ENCODE measurements at places on chromosomes 1 and 21.

GRCh38 chr1:166597516-166597915 lies 241.8 kb upstream of the POGK start:
- no peaks in the 10 kb centered on the region for H3K27me3 ChIP-seq
- H3K4me1 ChIP-seq = no peaks in the 10 kb centered on the region
- H3K4me3 ChIP-seq = no peak overlapping the region

DNA sequence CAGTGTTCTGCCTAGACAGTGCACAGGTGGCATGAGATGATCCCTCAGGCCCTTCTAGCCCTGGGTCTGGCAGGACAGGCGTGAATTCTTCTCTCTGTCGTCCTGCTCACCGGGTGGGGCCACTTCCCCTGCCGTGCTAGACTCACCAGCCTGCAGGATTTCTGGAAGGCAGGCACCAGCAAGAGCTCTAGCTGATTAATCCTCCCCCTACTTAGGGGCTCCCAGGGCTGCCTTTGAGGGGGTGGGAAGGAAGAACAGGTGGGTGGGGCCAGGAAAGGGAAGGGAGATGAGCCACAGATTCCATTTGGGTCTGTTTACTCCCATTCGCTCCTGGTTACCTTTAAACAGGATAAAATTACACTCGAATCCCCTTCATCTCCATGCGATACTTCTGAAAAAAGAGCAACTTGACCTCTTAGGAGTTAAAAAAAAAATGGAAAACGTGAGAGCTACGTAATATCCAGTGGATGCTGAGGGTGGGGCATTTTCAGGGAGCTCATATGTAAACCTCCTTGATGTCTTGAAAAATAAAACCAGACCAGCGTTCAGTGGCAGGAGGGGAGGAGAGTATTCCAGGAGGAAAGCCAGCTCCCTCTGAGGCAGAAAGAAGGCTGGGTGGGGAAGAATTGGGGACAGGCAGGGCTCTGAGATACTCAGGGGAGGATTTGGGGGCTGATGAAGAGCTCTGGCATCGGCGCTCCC lies 665.5 kb downstream of the PTPRU start:
- no peaks in the 10 kb centered on the region for H3K4me1 ChIP-seq
- H3K36me3 ChIP-seq = no peaks in the 10 kb centered on the region
- H3K27me3 ChIP-seq = no peaks in the 10 kb centered on the region
- no peak overlapping the region for H3K27ac ChIP-seq
- DNase-seq = no peak

DNA sequence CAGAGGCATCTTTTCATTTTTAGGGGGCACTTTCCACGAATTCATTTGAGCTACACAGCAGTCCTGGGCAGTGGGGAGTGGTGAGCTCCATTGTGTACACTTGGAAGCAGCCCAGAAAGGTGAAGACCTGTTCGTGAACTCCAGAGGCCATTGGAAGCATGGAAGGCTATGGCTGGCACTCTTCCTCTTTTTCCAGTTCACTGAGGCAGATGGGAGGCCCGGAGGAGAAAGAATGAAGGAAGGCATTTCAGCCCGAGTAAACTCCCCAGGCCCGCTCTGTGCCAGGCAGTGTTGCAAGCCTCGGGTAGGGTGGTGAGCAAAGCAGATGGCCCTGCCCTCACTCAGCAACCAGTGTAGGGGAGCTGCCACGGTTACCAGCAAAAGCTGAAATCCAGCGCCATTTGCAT lies 673 bp upstream of the DHCR24 start:
- H3K27ac ChIP-seq = no peak overlapping the region
- no peaks in the 10 kb centered on the region for H3K27me3 ChIP-seq
- no peaks in the 10 kb centered on the region for H3K36me3 ChIP-seq
- DNase-seq = no peak
- H3K4me3 ChIP-seq = peak overlapping the region; percentile 66
- peaks cover 11% of the 10 kb centered on the region for H3K4me1 ChIP-seq

DNA sequence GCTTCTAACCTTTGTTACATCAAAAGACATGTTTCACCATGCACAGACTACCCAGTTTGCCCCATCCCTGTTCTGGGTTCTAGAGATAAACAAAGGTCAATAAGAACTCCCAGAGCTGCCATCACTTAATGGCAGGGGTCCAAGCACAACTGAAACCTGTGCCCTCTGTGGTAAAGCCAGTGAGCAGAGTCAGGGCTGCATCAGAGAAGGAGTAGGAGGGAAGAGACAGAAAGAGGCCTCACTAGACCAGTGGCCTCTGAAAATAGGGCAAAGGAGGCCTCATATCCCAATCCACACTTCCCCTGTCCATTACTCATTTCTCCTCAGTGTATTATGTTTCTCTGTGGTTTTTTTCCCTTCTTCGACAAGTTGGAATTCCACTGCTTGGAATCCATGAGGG lies 10.2 kb downstream of the ATP1A2 start:
- no peak overlapping the region for H3K27ac ChIP-seq
- no peak overlapping the region for H3K4me3 ChIP-seq
- DNase-seq = no peak
- no peaks in the 10 kb centered on the region for H3K4me1 ChIP-seq
- H3K36me3 ChIP-seq = no peaks in the 10 kb centered on the region

DNA sequence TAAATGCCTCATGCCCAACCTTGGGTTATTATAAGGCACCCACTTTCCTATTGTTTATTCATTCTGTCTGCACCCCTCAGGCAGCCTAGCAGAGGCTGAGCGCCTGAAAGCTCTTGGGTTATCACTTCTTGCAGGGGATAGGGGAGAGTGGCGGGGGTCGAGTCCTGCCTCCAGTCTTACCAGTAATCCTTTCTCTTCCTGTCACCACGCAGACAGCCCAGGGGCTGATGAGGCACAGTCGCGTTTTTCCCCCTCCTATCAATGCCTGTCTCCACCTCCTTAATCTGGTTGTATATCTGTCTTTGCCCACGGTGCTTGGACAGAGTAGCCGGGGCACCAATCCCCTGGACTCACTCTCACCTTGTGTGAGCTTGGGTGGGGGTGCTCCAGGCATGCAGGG lies 733.1 kb downstream of the MATN1 start:
- DNase-seq = no peak
- H3K4me1 ChIP-seq = no peaks in the 10 kb centered on the region
- H3K4me3 ChIP-seq = no peak overlapping the region
- no peaks in the 10 kb centered on the region for H3K36me3 ChIP-seq
- no peak overlapping the region for H3K27ac ChIP-seq
- H3K27me3 ChIP-seq = peaks cover 5% of the 10 kb centered on the region

DNA sequence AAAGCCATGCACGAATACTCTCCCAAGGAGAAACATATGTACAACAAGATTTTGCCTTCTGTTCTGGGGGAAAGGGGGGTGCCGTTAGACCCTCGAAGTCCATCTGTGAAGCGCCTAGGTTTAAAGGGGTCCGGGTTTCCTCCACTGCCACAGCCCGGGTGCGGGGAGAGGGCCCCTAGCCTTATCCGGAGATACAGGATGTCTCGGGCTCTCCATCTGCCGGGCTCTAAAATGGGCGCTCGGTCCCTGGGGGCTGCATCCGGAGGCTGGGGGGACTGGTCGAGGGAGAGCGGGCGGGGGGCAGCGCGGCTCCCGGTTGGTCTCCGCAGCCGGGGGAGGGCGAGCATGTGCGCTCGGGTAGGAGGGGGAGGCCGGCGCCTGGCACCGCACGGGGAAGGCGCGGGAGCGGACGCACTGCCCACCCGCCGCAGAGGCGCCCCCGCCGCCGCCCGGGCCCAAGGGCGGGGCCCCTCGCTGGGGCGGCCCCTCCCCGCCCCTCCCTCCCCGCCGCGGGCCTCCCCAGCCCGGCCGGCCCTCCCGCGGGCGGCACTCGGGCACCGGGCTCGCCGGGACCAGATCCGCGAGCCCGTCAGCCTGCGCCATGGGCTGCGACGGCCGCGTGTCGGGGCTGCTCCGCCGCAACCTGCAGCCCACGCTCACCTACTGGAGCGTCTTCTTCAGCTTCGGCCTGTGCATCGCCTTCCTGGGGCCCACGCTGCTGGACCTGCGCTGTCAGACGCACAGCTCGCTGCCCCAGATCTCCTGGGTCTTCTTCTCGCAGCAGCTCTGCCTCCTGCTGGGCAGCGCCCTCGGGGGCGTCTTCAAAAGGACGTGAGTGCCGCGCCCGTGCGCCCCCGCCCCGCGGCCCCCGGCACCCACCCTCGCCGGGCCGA lies 63.1 kb downstream of the ELK4 start:
- no peak overlapping the region for H3K27ac ChIP-seq
- H3K4me1 ChIP-seq = no peaks in the 10 kb centered on the region
- DNase-seq = no peak
- no peaks in the 10 kb centered on the region for H3K36me3 ChIP-seq
- H3K4me3 ChIP-seq = no peak overlapping the region

DNA sequence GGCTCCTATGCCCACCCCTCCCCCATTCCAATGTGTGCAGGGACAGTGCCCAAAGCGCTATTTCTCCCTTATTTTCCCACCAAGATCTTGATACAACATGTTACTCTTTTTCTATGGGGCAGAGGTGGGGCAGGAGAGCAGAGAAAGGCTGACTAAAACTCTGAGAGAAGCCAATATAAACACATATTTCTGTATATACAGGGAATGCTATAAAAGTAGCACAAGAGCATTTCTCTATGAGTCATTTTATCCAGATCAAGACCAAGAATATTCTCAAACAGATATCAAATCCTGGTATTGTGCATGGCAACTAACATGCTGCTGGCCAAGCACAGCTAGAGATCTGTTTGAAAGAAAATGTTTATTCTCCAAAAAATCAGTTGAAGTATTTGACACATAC lies 7.3 kb downstream of the WDR26 start:
- no peak for DNase-seq
- H3K4me3 ChIP-seq = no peak overlapping the region
- no peaks in the 10 kb centered on the region for H3K27me3 ChIP-seq
- no peak overlapping the region for H3K27ac ChIP-seq

GRCh38 chr1:109379422-109379821 lies 18.3 kb downstream of the SORT1 start:
- H3K4me1 ChIP-seq = no peaks in the 10 kb centered on the region
- no peaks in the 10 kb centered on the region for H3K27me3 ChIP-seq
- H3K27ac ChIP-seq = no peak overlapping the region

DNA sequence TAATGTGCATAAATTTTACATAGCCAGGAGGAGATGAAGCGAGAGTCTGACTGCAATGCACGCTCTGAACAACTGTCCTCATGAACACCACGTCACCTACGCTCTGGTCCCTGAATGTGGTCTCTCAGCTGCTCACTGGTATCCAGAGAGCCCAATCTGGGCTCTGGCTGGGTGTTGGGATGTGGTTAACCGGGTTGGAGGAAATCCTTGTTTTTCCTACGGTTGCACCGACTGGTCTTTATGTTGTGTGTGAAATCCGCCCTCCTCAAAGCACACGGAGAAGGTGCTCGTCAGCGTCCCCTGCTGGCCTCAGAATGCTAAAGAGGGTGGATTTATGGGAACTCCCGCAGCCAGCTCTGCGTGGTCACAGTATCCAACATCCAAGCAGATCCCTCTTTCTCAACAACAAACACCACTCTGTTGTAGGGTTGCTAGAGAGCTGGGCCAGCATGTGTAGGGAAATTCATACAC lies 51.8 kb upstream of the FAM89A start:
- no peaks in the 10 kb centered on the region for H3K27me3 ChIP-seq
- H3K36me3 ChIP-seq = no peaks in the 10 kb centered on the region
- H3K4me3 ChIP-seq = no peak overlapping the region
- no peaks in the 10 kb centered on the region for H3K4me1 ChIP-seq
- no peak overlapping the region for H3K27ac ChIP-seq

DNA sequence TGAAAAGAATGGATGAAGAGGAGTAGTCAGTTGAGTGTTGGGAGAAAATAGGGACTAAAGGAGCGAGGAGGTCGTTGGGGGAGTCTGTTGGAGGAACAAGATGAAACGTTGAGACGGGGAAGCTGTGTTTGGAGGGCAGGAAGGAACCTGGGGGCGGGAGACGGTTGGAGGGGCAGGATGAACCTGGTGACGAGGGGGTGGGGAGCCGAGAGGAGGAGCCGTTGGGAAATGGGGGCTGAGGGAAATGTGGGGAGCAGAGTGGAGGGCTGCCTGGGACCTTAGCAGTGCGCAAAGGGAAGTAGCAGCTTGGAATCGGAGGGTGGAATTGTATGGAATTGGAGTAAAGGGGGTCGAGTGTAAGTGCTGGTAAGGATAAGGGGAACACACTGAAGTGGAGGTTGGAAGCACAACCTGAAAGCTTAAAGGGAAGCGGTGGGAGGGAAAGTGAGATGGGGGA lies 630 bp downstream of the MTF2 start:
- peaks cover 10% of the 10 kb centered on the region for H3K4me1 ChIP-seq
- H3K27me3 ChIP-seq = no peaks in the 10 kb centered on the region
- peak overlapping the region; percentile 88 for H3K4me3 ChIP-seq
- DNase-seq = no peak
- H3K36me3 ChIP-seq = peaks cover 7% of the 10 kb centered on the region
- peak overlapping the region; percentile 93 for H3K27ac ChIP-seq

DNA sequence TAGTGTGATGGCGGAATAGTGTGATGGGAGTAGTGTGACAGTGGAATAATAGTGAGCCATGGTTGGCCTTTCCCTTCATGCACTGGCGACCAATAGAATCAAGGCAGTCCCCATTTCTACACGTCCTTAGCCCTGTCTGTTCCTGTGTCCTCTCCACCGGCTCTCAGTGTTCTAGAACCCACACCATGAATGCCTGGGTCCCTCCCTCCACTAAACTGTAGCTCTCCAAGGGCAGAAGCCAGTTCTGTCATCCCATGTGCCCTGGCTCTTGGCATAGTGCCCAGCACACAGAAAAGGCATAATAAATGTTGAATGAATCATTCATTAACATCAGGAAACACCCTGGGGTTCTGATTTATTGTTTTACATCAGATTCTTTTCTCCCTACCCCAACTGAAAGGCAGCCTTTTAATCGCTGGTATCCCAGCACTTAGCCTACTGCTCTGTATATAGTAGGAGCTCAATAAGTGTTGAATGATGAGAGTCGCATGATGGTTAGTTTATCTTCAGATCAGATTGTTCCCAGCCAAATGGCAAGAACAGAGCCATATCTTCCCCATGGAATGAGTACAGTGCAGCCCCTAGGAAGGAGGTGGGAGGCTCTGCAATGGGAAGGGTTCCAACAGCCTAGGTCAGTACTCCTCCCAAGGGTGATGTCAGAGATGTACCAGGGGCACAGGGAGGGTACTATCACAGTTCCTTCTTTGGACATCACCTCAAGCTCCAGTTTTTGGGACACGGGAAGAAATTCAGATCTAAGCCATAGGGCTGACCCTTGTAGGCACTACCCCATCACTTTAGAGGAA lies 325.7 kb downstream of the HHAT start:
- no peak overlapping the region for H3K27ac ChIP-seq
- no peak for DNase-seq
- no peaks in the 10 kb centered on the region for H3K4me1 ChIP-seq
- H3K36me3 ChIP-seq = no peaks in the 10 kb centered on the region

DNA sequence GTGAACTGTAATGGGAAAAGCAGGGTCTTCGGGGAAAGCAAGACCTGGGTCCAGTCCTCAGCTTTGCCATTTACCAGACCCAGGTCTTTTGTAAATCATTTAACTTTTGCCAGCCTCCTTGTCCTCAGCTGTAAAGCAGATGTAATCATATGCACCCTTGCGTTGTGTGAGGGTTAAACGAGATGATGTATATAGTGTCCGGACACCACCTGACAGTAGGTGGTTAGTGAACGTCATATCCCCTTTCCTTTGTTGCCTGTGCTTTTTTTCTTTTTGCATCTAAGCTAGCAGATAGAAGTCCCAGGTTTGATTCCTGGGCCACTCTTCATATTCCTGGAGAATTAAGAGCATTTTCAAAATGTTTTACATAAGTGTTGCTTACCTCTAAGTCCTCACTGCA lies 28.5 kb downstream of the IL12RB2 start:
- peaks cover 34% of the 10 kb centered on the region for H3K4me1 ChIP-seq
- DNase-seq = no peak
- H3K36me3 ChIP-seq = no peaks in the 10 kb centered on the region
- peak overlapping the region; percentile 20 for H3K4me3 ChIP-seq
- H3K27ac ChIP-seq = no peak overlapping the region

Data from naive thymus-derived CD4-positive, alpha-beta T cell (primary cell).